ENCODE measurements at places on chromosomes 13 and 19.
A peak's percentile ranks its signal among the peaks of the same experiment; 100 is the strongest.

GRCh38 chr19:47520343-47520806, 5.5 kb upstream of the NAPA start:
- no peak for DNase-seq

GRCh38 chr13:67792151-67792676, 562.1 kb upstream of the PCDH9 start:
- DNase-seq: no peak

- DNase-seq: no peak
Measured at GRCh38 chr19:46729696-46730095, 12.8 kb upstream of the PRKD2 start.

DNA sequence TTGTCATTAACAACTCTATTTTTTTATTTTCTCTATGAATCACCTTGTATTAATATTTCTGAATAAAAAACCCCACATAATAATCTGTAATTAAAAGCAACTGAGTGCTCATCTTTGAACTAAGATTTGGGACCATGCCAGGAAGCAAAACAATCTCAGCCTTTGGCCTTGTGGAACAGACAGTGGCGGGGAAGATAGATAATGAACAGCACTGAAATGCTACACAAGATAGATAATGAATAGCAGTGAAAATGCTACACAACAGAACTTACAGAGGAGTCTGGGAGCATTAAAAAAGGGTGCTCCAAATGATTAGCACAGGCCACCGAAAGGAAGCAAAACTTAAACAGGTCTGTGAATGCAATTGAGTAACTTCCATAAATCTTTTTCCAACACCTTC, 134.9 kb downstream of the GPC5 start:
- no peak for DNase-seq

GRCh38 chr19:46014941-46015686, 7.7 kb downstream of the PGLYRP1 start:
- peak; percentile 72 for DNase-seq

DNA sequence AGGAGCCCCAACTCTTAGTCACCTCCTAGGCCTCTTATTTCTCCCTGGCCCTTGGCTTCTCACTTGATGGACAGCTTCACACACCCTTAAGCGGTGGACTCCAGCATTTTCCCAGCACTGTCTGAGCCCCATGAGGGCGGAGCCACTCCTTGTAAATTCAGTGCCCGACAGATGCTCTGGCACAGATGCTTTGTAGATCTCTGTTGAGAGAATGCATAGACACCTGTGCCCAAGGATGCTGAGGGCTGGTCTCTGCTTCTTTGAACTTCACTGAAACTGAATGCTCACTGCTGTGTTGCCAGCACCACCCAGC, 3.3 kb downstream of the SYCN start:
- no peak for DNase-seq

DNA sequence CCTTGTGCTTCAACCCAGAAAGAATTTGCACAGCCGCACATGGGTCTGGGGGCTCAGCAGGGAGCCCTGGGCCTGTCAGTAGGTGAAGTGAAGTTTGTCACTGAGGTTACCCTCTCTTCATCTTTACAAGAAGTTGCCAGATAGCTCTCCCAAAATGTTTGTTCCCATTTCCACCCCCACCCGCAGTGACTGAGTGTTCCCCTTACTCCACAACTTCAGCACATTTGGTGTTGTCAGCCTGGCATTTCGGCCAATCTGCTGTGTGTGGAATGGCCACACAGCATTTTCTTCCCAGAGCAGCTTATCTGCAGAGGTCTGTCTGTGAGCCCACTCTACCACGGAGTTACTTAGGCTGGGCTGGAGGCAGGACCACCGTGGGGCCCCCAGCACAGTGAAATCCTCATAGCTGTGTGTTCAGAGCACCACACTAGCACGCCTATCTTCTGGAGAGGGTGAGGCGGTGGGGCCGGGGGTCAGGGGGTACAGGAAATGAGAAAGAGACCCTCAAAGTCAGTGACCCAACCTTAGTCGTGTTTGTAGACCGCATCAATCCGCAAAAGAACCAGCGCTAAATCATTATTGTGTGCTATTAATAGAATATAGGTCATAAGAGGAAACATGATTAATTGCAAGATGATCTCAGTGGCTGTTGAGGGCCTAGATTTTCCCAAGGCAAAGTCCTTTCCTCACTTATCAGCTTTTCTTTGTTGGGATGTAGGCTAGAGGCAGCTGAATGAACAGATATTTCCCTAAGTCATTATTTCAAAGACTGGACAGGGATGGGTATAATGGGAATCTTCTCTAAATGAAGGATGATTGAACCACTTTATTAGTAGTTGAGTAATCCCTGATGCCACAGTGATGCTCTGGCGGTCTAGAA, 116.0 kb downstream of the SIPA1L3 start:
- DNase-seq: no peak

DNA sequence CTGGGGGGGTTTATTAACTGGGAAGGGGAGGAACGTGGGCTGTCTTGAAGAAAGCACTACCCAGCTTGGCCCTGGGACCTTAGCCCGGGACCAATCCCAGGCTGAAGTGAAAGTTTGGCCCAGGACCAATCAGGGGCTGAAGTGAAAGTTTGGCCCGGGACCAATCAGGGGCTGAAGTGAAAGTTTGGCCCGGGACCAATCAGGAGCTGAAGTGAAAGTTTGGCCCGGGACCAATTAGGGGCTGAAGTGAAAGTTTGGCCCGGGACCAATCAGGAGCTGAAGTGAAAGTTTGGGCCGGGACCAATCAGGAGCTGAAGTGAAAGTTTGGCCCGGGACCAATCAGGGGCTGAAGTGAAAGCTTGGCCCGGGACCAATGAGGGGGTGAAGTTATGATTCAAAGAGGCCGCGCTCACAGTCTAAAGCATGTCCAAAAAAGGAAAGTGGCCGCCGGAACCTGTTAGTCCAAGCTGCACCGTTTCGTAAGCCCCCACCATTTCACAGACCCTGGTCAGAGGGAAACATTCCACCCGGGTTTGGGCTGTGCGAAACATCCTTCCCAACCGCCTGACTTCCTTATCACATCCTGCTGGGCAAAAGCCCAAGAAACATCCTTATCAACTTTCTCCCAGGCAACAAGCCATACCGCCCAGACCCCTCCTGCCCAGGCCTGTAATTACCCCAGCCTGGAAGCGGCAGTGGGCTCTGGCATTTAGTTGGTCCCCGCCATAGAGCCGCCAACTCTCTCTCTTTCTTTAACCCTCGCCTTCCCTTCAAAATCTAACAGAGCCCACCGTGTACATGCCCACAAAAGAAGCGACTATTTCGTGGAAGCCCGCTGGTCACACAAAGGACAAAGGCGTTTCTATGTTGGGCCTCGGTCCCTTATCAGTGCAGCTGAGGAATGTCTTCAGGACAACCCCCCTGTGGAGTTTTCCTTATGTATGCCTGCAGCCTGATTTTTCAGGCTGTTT, 1.1 kb downstream of the ZNF850 start:
- DNase-seq: no peak

DNA sequence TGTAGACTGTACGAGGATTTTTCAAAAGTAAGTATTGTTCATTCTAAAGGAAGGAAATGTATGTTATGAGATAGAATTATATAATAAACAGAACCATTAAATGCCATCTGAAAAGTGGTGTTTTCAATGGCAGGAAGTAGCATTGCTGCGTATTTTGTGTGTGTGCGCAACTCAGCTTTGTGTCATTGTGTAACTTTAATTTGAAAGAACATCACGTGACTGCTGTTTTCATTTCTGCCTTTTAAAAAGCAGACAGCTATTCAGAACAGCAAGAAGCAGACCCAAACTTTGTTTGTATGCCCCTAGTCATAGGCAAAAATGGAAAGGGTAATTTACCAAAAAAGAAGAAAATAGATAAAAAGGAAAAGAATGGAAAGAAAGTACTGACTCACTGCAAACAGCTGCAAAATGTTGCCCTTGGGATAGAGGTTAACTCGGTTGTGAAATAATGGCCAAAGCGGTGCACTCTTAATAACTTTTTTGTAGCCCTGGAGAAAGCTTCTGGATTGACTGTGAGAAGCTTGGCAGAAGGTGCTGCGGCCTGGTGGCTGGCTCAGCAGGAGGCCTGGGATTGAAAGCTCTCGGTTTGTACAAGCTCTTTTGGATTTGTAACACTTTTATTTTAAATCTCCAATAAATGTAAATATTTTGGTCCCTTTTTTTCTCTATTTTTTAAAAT, 97.3 kb downstream of the GGACT start:
- DNase-seq: no peak

GRCh38 chr13:68727798-68728197, 1379.8 kb upstream of the ATXN8OS start:
- DNase-seq: no peak
